ENCODE measurements at places on chromosomes 2 and 18.

- DNase-seq: peak; percentile 1
Observed at GRCh38 chr18:30016179-30016578, 1026.4 kb downstream of the DSC3 start.

DNA sequence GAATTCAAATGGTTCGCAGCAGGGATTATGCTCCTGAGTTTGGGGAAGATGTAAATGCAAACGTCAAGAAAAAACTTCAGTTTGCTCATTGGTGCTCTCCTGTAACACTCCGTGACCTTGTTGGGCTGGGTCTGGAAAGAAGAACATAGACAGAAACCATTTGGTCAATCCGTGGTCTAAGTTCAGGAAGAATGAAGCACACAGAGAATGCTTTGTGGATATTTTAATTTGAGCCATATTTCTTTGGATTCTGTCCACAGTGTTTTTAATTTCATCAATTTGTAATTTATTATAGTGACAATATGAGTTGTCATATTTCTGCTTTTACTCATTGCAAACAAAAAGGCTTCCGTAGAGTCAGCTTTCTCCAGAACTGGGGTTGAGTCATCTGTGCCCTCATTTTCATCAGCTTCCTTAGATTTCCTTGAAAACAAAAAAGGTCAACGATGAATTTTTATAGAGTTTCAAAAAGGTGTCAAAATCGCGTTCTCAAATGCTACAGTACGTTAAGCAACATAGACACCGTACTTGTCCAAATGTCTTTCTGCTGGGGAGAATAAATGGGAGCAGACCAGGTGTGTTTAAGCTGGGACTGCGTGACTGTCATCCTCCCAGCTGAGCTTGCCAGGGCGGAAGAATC, 606.4 kb downstream of the RNF144A start:
- no peak for DNase-seq

DNA sequence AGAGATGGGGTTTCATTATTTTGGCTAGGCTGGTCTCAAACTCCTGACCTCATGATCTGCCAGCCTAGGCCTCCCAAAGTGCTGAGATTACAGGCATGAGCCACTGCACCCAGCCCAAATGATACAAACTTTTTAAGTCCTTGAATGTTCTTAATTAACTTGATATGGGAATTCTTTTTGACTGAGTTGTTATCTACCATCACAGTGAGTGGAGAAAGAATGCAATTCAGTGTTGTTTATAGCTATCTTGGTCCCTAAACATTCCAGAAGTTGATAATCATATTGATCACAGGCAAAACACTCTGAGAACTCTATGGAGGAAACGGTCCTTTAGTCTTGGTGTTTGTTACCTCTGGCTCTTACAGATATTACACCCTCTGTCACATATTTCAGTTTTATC, 1072.5 kb downstream of the SUCLG1 start:
- DNase-seq: no peak

DNA sequence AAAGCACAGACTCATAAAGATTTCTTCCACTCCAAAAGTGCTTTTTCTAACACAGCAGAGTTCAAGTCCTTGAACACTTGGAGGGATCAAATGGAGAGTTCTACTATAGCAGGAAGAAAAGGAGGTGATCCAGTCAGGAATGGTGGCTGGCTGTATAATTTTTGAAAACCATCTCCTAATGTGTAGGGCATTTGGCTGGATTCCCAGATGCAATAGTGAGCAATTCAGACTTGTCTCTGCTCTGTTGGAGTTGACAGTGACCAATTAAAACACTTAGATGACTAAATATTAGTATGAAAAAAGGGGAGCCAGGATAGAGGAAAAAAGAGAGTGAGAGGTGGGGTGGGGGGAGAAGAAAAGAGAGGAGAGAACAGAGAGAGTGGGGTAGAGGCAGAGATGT, 5.3 kb upstream of the G6PC2 start:
- peak; percentile 12 for DNase-seq

DNA sequence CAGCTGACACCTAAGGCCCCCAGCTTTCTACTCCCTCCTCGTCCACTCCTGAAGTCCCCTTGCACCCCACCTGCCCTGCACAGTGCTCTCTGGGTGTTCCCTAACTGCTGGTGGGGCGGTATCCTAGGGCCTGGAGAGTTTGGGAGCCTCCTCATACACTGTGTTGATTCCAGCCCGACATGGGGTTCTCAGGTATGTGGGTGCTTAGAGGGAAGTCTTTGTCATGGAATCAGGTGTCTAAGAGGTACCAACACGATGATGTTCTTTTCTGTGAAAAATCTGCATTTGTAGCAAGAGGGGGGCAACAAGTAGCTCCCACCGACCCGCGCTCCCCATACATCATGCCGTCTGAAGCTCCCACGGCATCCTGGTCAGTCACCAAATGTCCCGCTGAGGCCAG, 96.8 kb upstream of the SMAD7 start:
- DNase-seq: no peak

DNA sequence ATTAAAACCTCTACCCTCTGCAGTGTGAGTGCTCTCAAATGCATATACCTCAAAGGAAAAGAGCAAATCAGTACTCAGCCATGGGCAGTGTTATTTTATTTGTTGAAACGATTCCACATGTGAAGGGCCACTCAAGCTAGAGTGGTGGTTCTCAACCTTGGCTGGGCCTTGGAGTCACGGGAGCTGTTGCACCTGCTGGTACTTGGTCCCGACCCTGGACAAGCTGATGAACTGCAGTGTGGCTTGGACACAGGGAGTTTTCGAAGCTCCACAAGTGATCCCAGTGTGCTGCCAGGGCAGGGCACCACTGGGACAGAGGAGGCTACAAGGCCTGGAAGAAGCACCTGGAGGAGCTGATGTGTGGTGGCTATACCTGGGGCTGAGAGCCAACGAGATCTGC, 19.7 kb downstream of the GNLY start:
- no peak for DNase-seq

GRCh38 chr18:76274468-76275289, 220.4 kb downstream of the ZNF516 start:
- DNase-seq: no peak

DNA sequence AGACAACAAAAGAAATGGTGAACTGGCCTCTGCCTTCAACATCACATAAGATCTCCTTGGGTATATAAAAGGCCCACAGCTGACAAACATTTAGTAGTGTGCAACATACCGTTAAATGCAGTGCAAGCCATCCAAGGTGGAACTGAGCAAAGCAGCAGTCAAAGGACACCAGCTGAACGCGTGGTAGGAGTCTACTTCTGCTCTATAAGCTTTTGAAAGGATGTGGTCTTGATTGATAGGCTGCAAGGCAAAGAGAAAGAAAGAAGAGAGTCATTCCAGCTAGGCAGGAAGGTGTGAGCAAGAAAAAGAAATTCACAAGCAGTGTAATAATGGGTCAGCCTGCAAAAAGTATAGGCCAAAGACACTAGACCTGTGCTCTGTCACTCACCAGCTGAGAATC, 356.3 kb downstream of the SATB2 start:
- no peak for DNase-seq

DNA sequence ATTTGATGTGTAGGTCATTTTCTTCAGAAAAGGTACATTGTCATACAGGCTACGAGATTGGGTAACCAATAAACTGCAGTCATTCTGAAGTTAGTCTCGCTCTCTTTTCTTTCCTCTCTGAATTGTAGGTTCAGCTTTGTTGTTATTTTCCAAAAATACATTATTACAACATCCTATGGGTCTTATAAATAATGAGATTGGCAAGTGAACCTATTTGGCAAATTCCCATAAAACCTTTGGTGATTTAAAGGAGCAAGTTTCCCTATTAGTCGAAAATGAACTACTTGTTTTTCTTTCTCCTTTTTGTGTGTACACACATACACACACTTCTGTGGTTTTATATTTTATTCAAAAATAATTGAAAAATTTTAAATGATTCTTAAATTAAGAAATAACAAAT, 67.0 kb downstream of the ARHGAP28 start:
- DNase-seq: no peak

GRCh38 chr2:152466980-152467676, 132.2 kb downstream of the FMNL2 start:
- peak; percentile 80 for DNase-seq

All from iris pigment epithelial cell (primary cell).